ENCODE measurements at places on chromosomes 1 and 21.

GRCh38 chr1:176552999-176553398 is 90.0 kb downstream of the PAPPA2 start:
- no peak for DNase-seq

GRCh38 chr1:12208764-12209494 is 20.9 kb upstream of the VPS13D start:
- DNase-seq: peak; percentile 66

DNA sequence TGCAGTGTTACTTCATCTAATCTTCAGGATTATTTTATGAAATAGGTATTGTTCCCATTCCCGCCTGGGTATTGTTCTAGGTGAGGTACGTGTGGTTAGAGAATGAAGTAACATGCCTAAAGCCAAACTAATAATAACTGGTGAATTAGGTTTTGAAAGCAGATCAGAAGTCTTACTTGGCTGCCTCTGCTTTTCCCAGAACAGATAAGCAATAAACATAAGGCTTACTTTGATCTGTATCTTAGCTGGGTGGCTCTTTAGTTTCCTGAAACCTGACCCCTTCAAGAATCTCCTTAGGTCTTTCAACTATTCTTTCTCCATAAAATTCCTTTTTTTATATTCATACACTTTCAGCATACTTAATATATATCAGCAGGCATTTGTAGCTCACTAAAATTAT is 65.3 kb downstream of the VAV3 start:
- DNase-seq: no peak

DNA sequence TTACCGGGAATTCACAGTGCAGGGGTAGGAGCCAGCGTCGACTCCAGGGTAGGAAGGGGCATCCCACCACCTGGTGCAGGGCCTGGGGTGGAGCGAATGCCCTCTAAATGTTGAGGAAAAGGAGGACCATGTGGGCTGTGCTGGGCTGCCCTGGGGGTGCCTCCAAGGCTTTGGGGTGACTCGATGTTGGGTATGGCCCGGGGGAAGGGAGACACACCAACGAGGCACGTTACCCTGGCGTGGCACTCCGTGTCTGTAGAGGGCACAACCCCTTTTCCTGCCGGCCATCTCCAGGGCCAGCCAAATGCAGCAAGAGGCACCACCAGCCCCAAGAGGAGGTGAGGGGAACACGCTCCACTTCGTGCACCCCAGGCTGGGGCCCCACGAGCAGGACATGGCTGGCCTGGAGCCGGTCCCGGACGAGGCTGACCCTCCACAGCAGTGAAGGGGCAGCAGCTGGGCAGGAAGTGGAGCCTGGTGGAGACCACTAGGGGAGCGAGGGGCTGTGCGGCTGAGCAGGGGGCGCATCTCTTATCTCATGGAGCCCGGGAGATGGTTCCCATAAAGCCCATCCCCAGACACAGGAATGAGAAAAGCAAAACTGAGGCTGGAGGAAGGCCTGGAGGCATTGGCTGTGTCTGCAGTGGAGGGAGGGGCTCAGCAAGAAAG is 11.2 kb downstream of the ACTRT2 start:
- no peak for DNase-seq

- no peak for DNase-seq
Measured at GRCh38 chr1:77652268-77652667, 30.2 kb downstream of the ZZZ3 start.

DNA sequence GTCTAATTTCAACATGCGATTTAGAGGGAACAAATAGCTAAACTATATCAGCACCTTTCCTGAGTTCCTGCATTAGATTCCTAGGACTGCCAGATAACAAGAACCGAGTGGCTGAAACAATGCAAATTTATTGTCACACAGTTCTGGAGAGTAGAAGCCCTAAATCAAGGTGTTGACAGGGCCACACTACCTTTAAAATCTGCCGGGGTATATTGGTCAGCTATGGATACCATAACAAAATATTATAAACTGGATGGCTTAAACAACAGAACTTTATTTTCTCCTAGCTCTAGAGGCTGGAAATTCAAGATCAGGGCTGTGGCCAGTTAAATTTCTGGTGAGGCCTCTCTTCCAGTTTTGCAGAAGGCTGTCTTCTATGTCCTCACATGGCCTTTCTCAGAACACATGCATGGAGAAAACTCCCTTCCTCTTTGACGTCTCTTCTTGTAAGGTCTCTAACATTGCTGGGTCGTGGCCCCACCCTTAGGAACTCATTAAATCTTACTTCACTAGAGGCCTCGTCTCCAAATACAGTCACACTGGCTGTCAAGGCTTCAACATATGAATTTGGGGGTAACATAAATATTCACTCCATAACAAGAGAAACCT is 144.3 kb downstream of the FCRL5 start:
- DNase-seq: no peak

- DNase-seq: peak; percentile 24
Measured at GRCh38 chr1:1959840-1960479, 40.9 kb upstream of the TMEM52 start.
